ENCODE measurements at places on chromosomes 6 and 20. TPM values are rescaled to one million over a fixed set of nuclear protein-coding genes. Genes with fewer than 3 reads are reported as not detected.

- no peak for DNase-seq
Measured at GRCh38 chr6:41038205-41038604, 816 bp downstream of the UNC5CL start.

- DNase-seq: no peak
Measured at GRCh38 chr20:63297796-63298572, 5.0 kb downstream of the COL20A1 start.

Gene TNXB
- polyA plus RNA-seq: 106 TPM

DNA sequence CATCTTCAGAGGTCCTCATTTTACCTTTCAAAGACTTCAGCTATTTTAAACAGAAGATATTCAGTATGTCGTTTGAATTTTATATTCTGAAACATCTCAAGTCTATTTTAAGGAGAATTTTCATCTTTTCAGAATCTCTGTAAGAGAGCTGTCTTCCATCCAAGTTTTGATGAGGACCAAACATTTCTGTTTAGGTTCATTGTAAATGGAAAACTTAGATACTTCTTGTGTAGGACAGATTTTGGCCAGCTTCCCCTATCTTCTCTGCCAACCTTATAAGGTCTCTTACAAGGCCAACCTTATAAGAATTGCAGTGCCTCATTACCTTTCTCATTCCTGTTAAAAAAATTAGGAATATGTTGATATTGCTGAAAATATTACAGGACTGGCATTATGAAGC lies 88.1 kb downstream of the AKAP7 start:
- peak; percentile 52 for DNase-seq

DNA sequence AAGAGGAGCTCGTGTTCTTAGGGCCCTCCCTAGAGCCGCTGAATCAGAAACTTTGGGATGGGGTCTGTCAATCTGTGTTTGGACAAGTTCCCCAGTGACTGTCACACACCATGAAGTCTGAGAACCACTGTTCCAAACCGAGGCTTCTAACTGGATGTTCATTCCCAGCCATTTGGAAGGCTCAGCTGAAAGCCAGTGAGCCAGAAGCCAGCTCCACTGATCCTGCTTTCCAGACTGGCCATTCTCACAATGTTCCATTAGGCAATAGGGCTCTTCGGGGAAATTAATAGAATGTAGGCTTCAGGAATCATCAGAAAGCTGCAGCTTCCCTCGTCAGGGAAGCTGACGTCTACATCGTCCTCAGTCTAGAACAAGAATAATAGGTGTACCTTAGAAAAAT lies 90.8 kb upstream of the QKI start:
- DNase-seq: peak; percentile 88

DNA sequence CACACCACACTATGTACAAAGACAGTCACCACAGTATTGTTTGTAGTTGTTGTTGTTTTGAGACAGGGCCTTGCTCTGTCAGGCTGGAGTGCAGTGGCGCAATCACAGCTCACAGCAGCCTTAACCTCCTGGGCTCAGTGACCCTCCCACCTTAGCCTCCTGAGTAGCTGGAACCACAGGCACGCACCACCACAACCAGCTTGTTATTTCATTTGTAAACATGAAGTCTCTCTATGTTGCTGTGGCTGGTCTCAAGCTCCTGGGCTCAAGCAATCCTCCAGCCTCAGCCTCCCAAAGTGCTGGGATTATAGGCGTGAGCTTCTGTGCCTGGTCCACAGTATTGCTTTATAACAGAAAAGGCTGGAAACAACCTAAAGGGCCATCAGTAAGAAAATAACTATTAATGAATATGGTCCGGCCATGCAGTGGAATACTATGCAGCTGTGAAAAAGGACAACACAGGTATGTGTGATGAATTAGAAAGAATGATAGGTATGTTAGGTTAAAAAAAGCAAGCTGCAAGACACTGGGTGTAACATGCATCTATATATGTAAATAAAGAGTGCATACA lies 30.0 kb upstream of the PTGIS start:
- no peak for DNase-seq

DNA sequence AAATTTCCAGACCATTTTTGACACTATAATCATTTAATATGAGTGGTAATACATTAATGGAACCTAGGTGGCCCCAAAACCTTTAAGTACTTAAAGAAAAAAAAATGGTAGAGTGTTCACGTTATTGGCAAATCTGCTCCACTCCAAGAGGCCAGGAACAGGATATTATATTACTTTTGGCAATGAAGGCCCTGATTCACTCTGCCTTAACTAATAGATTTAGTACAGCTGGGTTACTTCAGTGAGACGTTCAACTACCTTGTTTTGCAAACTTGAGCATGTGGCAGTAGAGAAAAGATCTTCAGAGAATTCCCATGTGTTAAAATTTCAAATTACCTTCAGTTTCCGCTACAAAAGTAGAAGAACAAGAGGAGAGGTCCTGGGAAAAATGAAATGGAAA lies 12.8 kb downstream of the ADNP start:
- DNase-seq: peak; percentile 29

Measured in muscle of leg (tissue), 16 donors.